ENCODE measurements at places on chromosomes 5 and 9.
A peak's percentile ranks its signal among the peaks of the same experiment; 100 is the strongest.

DNA sequence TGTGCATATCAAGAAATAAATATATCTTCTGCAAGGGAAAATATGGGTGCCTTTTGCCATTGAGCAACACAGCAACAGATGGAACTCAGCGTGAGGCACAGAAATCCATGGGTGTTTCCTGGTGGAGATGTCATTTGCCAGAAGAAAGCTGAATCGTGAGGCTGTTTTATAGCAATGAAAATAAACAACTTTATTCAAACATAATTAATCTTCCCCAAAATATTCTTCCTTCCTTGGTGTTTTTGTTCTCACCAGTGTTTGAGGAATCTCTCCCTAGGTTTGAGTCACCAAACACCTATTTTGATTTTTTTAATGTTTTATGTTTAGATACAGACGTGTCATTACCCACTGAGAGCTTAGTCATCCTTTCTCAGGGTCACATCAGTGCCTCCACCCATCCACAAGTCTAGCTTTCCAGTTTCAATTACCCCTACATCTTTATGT is 65.8 kb upstream of the PAPPA start:
- DNase-seq = no peak

GRCh38 chr5:169577951-169578350 is 5.6 kb upstream of the SPDL1 start:
- no peak for DNase-seq

- DNase-seq = no peak
Measured at GRCh38 chr5:54022223-54022622, 288.1 kb downstream of the ARL15 start.

GRCh38 chr5:172504701-172505402 is 50.5 kb upstream of the SH3PXD2B start:
- no peak for DNase-seq

- DNase-seq = no peak
Measured at GRCh38 chr5:33339413-33339812, 101.4 kb upstream of the TARS1 start.

DNA sequence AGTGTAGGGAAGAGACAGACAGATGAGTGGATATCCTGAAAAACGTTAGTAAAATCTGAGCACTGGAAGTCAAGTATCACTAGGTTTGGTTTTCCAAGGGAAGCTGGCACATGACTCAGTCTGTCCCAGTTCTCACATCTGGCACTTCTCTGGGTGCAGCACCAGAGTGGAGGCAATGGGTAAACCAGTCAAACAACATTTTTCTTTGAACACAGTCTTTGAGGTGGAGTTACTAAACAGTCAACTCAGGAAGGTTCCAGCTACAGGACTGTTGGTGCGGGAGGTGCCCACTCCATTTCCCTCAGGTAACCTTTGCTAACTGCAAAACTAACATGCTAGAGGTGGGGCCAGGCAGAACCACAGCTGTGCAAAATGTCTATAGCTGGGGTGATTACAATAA is 301.4 kb upstream of the RFX3 start:
- no peak for DNase-seq

- no peak for DNase-seq
Measured at GRCh38 chr5:68214482-68215207, 911 bp upstream of the PIK3R1 start.

GRCh38 chr9:20312732-20313131 is 309.6 kb downstream of the MLLT3 start:
- DNase-seq = no peak

DNA sequence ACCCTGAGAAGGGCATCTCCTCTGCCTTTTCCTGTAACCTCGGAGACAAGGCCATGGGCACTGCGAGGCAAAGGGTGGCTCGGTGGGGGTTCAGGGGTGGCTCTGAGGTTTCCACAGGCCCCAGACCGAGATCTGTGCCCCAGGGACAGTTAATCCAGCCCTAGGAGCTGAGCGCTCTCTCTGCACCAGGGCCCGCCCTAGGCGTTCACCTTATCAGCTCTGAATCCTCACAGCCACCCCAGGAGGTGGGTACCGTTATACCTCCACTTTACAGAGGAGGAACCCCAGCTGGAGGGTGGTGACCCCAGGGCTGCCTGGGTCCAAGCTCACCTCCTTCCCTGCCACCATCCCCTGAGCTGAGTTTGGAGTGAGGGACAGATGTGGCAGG is 2.3 kb upstream of the ENG start:
- no peak for DNase-seq

DNA sequence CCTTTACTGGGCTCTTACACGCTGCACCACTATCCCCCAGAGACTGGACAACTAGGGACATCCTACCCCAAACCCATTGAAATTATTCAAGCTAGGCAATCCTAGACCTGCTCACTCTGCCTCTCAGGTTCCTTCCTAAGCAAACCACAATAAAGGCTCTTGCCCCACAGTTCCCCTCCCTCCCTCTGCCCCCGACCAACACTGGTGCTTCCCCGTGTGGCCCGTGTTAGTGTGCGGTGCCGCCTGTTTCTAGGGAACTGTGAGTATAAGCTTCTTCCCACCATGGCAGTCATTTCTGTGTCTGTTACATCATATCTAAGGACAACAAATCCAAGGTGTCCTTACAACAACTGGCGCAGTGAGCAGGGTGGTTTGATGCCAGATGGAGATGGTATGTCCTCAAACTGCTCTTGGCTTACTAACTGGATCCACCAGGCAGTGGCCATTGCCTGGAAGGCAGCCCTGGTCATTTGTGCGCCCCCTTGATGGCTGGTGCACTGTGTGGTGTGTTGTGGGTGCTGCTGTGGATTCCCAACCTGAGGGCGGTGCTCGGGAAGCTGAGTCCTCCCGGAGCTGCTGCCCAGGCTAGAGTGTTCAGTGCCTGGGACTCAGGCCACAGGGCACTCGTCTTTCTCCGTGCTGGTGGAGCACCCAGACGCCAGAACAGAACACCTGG is 8.4 kb upstream of the MXD3 start:
- no peak for DNase-seq

GRCh38 chr5:149271716-149272563 is at the start of gene AFAP1L1:
Gene AFAP1L1 (plus strand): TSS chr5:149271859. CDS start chr5:149271969, 110 bp downstream.
- no peak for DNase-seq

DNA sequence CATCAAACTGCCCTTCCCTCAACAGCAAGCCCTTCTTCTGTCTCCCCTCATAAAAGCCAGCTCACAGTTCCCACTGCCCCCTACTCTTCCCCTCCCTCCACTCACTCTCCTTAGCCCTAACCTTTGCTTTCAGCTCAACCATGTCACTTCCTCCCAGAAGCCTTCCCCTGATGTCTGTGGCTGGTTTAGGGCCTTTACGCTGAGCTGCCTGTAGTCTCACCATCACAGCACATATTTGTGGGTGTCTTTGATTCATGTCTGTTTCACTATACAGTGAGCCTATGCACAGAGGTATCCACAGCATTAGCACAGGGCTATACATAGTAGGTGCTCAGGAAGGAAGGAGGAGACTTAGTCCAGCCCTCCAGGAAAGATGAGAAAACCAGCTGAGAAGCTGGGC is 34.7 kb downstream of the C9orf50 start:
- no peak for DNase-seq

- no peak for DNase-seq
Measured at GRCh38 chr5:122761115-122761514, 13.8 kb upstream of the SNX2 start.

DNA sequence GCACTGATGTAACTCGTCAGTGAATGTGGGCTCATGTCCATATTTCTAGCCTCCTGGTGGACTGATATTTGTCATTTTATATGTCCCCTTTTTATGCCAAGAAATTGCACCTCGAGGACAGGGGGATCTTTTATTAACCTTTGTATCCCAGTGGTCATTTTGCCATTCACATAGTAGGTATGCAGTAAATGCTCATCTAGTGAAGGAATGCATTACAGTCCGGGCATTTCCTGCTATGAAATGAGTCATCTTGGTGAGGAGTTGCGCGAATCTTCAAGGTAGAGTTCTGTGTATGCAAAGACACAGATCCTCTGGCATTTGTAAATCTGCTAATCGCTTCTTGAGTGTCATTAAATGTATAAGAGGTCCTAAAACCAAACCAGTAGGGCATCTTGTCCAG is 755.5 kb upstream of the ADAMTS16 start:
- no peak for DNase-seq

DNA sequence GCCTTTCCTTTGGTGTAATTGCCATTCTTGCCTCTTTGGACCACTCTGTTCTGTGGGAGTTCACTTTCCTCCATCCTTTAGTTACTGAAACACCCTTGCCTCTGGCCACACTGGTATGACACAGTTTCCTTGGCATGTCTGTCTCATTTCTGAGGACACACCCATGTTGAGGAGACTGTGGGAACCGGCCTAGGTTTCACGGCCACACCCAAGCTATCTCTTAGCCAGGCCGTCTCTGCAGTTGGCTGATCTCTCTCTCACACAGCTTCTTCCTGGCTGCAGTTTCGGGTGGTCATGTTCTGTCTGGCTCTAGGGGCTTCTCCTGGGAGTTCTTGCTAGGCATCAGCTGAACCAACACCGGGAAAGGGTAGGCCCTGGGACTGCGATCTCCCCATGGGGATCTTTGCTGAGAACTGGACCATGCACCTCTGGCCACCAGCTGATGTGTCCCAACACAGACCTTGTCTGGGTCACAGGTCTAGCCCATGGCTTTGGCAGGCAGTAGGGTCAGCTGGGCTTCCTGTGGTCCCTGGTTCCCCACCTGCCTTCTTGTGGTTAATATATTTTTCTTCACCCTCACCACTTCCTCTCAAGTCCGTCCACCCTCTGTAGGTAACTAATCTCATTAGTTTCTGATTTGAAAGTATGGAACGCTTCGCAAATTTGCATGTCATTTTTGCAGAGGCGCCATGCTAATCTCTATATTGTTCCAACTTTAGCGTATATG is 24.9 kb downstream of the ARHGEF37 start:
- no peak for DNase-seq

GRCh38 chr9:71223953-71224538 is 102.6 kb upstream of the TRPM3 start:
- DNase-seq = no peak

- DNase-seq = no peak
Measured at GRCh38 chr5:176364765-176365350, 429 bp upstream of the ARL10 start.

- DNase-seq = peak; percentile 55
Measured at GRCh38 chr9:137029058-137029936, 1.3 kb upstream of the ABCA2 start.

GRCh38 chr5:111697215-111697614 is 59.8 kb downstream of the NREP start:
- DNase-seq = no peak

- DNase-seq = no peak
Measured at GRCh38 chr5:162672061-162672460, 604.5 kb downstream of the GABRG2 start.

DNA sequence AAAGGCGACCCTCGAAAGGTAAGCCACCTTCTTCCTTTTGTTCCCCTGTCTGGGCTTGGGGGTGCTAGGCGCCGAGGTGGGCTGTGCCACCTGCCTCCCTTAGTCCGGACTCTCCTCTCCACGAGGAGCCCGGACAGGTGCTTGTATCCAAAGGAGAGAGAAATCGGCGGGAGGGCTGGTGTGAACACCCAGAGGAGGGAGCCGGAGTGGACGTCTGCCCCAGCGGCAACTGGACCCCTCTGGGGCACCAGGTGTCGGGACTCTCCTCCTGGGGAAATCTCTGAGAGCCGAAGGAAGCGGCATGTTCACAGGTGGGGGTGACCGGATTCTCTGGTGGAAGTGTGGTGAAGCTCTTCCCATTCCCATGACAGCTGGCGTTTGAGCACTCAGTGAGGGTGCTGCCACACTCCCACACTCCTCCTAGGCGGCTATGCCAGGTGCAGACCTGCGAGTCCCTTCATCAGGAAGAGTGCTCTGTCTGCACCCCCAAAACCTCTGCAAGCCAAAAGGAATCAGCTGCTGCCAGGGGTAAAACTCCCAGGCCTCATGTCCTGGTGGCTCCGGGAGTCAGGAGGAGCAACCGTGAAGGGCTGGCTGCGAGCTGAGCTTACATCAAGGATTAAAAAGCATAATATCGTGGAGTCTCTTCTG is 921 bp downstream of the KCNIP1 start:
- DNase-seq = no peak

DNA sequence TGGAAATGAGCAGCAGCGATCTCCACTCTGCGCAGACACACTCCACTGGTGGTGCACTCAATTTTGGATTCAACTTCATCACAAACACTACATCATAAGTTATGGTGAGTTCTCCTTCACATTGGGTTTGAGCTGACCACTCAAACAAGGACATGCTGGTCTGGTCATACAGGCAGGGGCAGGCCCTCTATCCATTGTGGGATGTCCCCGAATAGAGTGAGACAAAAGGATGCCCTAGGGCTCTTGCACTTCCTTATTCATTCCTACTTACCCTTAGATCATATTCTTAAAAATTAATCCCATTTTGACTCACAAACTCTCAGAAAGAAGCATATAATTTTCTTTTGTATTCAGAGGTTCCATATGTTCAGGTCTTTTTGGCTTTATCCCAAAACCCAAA is 16.3 kb upstream of the PJA2 start:
- no peak for DNase-seq

GRCh38 chr5:78065663-78066062 is 228.8 kb downstream of the AP3B1 start:
- DNase-seq = no peak

- DNase-seq = no peak
Measured at GRCh38 chr5:35830587-35830986, 26.1 kb upstream of the IL7R start.

DNA sequence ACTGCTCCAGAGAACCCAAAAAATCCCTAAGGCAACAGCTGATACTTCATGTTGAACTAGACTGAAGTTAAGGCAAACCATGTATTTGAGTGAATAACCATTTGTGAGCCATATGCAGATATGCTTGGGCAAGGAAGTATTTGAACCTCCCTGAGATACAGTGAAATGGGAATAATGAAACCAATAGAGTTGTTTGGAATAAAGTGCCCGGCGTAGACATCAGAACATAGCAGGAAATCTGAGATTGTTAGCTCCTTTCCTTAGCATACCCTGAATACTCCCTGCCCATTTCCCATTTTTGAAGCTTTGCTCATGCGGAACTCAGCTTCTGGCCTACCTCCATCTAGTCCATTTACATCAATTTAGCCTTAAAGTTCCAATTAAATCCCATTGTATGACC is 611.9 kb downstream of the EFNA5 start:
- DNase-seq = no peak

GRCh38 chr5:126081209-126081608 is 342.0 kb upstream of the GRAMD2B start:
- no peak for DNase-seq

- DNase-seq = no peak
Measured at GRCh38 chr5:89003563-89004036, 120.6 kb upstream of the MEF2C start.

- no peak for DNase-seq
Measured at GRCh38 chr5:90386099-90386710, 23.4 kb downstream of the CETN3 start.

- no peak for DNase-seq
Measured at GRCh38 chr9:85483208-85483607, 258.5 kb downstream of the AGTPBP1 start.

Measured in activated naive CD4-positive, alpha-beta T cell (primary cell).